ENCODE measurements at places on chromosomes 2 and 18.
A peak's percentile ranks its signal among the peaks of the same experiment; 100 is the strongest.

DNA sequence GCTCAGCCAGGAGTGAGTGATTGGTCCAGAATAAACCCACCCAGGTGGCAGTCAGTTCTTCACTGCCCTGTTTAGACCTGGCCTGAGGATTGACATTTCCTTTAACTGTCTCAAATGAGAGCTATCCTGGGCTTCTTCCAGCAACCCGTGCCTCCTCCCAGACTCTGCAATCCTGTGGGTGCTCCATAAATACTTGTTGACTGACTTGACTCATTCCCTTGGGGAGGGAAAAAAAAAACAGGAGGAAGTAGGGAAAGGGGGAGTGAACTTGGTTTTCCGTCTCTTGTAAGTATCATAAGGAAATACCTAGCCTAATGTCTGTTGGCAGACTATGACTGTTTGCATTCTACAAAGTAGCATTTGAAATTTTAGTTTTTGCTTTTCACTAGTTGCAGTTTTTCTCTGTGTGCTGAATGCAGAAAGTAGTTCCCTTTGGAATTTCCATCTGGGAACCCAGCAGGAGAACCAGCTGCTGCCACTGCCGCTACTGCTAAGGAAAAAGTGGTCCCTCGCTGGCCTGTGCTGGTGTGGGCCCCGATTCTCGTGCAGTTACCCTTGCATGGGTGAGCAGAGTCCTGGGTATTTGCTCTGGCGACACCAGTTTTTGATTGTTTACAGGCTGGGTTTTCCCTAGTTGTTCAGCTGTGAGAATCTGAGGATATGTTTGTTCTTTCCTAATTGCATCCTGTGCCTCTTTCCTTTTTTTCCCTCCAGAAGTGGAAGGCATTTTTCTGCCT lies 78.8 kb downstream of the TGOLN2 start:
- DNase-seq: no peak

- no peak for DNase-seq
These were observed 25.4 kb upstream of the DTNB start for GRCh38 chr2:25698752-25699151.

- no peak for DNase-seq
These were observed 194.9 kb upstream of the HAAO start for GRCh38 chr2:42987112-42987922.

DNA sequence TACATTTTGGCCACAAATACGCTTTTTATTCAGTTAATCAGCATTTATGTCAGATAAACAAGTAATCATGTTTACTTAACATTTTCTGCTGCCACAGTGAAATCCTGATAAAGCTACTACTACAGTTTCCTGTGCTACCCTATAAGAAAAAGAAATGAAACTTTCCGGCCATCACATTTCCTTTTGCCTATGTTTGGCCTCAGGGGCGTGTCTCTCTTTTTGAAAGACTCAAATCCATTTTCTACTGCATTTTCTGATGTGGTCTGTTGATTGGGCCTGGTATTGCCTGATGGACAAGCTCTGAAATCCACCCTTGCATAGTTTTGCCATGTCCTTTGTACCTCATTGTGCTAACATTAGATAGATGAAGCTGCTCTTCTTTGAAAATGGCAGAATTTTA lies 152.6 kb downstream of the AGPS start:
- no peak for DNase-seq

- no peak for DNase-seq
These were observed 256.5 kb downstream of the TGIF1 start for GRCh38 chr18:3706279-3707097.

DNA sequence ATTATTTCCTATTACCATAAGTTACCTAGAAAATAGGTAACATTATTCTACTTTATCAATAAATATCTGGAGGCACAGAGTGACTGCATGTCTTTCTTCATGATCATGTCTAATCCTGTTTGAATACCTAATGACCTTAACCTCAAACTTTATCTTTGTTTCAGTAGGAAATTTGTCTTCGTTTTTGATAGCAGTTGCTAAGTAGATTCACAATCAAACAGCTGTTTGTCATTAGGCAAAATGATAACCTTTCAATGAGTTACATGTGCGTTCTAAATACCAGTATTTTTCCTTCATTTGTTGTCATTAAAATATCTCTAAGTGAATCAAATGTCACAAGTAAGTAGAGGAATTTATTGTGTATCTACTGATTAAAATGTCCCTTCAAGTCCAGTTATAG lies 473.8 kb downstream of the NRXN1 start:
- DNase-seq: no peak

GRCh38 chr18:46950064-46950656 lies 32.8 kb downstream of the KATNAL2 start:
- DNase-seq: no peak

GRCh38 chr18:40708726-40709125 lies 1246.3 kb upstream of the PIK3C3 start:
- DNase-seq: no peak

- DNase-seq: no peak
These were observed 475 bp downstream of the B3GNT2 start for GRCh38 chr2:62196278-62196901.

DNA sequence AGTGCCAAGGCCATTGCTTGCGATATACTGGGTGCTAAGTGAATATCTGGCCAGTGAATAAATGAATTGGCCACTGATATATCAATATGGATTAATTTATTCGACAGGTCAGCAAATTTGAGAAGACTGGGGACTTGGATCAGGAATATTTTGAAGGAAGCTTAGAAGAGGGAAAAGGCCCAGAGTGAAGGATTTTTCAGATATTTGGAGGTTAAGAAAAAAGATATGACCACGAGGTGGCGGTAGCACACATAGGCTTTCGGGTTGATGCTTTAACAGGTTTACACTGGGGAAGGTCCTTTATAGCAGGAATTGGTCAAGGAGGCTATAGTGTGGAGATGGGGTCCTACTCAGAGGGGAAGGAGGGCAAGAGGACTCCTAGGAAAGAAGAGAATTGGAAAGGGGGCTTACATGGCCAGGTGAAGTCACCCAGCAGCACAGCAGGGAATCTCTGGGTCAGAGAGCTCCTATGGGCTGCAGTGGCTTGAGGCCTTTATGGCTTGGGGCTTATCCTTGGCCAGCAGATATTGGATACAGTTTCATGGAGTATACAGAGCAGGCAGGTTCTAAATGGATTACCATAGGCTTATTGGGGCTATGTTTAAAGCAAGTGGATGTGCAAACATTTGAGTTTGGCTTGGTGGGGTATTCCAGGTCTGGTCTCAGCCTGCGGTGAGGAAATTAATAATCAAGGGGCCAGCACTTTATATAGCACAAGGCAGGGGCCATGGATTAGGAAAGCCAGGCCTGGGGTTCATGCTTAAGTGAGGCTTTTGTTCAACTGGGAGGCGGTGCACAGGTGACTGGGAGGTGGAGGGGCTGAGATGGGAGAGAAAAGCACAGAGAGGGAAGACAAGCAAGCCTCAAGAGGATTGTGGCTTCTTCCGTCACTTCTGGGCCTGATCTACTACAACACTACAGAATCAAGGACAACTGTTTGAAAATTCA lies 9.7 kb downstream of the IL1RN start:
- DNase-seq: no peak

DNA sequence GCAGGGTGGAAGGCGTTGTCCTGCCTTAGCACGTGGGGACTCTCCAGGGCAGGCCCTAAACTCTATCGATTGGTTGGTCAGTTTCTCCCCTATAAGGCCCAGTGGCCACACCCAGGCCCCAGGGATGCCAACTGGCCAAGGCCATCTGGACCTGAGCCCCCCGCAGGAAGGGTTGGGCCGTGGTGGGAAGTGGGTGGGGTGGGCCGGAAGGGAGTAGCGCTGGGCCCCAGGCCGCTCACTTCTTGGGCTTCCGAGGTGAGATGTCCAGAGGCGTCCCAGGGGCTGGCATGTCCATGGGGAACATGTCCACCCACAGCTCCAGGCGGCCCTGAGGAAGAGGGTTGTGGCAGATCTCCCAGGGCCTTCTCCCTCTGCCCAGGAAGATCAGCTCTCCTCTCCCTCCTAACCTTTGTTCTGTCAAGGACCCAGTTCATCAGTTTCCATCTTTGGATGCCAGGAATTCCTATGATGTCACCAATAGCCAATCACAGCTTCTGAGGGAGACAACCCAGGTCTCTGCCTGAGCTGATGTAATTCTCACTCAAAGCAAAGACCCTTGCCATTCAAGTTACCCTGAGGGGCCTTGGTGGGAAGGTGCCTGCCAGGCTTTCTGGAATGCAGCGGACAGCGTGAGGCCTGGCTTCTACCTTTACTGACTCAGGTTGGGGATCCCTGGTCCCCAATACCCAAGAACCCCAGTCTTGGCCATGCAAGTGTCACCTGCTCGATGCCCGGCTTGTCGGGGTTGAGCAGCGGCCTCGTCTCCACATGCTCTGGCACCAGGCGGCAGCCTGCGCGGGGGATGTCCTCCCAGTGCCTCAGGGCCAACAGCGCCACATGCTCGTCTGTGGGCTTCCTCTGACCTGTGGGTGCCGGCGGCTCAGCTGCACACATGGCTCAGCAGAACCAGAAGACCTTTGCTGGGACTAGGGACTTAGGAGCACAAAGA lies 14.4 kb downstream of the OTOF start:
- peak; percentile 50 for DNase-seq

GRCh38 chr2:23037596-23037995 lies 347.4 kb upstream of the KLHL29 start:
- no peak for DNase-seq

DNA sequence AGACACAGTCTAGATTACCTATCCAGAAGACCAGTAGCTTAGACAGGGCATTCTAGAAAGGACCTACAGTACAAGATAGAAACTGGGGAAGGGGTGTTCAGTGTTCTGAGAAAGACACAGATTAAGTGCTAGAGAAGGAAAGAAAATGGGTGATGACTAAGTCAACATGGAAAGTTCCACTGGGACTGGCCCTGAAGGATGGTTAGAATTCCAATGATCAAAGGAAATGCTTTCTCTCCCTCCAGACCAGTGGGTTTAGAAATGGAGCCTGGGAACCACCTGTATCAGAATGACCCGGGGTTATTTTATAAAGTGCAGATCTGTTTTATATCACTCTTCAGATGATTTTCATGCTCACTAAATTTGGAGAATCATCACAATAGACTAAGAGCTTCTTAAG lies 5.8 kb upstream of the COLEC12 start:
- DNase-seq: no peak

DNA sequence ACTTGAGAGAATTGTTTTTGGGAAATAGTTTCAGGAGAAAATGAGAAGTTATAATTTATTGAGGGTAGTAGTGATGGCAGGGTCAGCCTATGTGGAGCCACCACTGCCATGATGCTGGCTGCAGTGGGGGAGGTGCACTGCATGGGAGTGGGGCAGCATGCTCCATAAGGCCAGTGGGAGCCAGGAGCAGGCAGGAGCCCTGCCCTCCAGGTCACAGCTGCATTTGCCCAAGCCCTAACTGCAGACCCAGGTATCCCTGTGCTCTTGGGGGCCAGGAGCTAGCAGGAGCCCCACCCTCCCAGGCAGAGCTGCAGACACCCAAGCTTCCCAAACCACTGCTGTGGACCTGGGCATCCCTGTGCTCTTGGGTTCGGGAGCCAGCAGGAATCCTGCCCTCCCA lies 757.3 kb upstream of the CRIM1 start:
- no peak for DNase-seq

DNA sequence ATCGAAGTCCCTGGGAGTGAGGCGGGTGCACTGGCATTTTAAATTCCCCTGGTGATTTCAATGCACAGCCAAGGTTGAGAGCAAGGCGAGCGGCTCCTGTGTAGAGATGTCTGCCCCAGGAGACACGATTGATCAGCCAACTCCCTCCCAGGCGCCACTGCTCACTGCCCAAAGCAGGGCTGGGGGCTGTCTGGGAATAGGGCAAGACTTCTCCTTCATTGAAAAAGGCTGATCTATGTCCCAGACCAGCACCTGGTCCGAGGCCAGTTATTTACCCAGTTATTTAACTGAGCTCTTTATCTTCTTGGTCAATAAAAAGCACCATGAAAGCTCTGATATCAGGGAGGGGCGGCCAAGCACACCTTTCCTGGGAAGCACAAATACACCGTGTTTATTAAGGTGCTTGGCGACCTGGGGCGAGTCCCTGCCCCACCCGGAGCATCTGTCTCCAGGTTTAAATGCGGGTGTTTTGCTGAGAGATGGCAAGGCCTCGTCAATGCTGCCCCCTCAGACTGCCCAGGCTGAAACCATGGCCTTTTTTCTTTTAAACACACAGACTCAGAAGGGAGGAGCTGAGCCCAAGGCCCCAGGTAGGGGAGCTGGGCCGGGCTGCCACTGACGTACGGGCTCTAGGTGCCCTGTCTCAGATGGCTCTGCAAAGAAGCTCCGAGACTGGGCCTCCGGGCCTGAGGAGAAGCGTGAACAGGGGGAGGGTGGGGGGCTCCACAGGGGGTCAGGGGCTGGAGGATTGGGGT lies 73.9 kb upstream of the HPCAL1 start:
- no peak for DNase-seq
